ENCODE measurements at places on chromosomes 5 and 9. TPM values are rescaled to one million over a fixed set of nuclear protein-coding genes. Genes with fewer than 3 reads are reported as not detected.

Gene PRLR
- total RNA-seq: 0.88 TPM

- H3K4me3 ChIP-seq: no peak overlapping the region
- no peaks in the 10 kb centered on the region for H3K4me1 ChIP-seq
- no peaks in the 10 kb centered on the region for H3K27me3 ChIP-seq
Measured at GRCh38 chr5:149855366-149855765, 89.2 kb downstream of the PDE6A start.

Gene NUDT12
- total RNA-seq: 3.9 TPM

GRCh38 chr5:42894057-42894456 lies 82.4 kb upstream of the SELENOP start:
- no peak for DNase-seq
- no peak overlapping the region for H3K27ac ChIP-seq
- H3K4me1 ChIP-seq: no peaks in the 10 kb centered on the region
- H3K36me3 ChIP-seq: no peaks in the 10 kb centered on the region
- H3K4me3 ChIP-seq: no peak overlapping the region

GRCh38 chr9:121686930-121687541 lies 35.6 kb downstream of the DAB2IP start:
- no peak overlapping the region for H3K27ac ChIP-seq
- DNase-seq: peak; percentile 8
- no peaks in the 10 kb centered on the region for H3K27me3 ChIP-seq
- H3K36me3 ChIP-seq: no peaks in the 10 kb centered on the region
- no peak overlapping the region for H3K4me3 ChIP-seq

DNA sequence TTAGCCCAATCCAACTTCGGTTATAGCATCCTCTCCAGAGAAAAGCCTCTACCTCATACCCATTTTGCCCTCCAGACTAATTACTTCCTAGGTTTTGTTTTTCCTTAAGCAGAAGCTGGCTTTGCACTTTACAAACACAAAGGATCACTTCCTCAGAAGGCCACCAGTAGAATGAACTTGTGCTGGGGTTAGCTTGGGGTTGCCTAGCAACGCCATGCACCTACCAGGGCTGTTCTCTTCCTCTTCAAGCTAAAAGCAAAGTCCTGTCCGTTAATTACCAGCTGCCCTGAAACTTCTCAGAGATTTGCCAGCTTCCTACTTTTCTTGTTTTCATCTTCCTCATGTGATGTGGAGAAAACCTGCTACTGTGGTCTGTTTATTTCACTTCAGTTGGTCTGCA lies 132.0 kb upstream of the WWC1 start:
- no peaks in the 10 kb centered on the region for H3K36me3 ChIP-seq
- H3K4me1 ChIP-seq: no peaks in the 10 kb centered on the region
- H3K4me3 ChIP-seq: no peak overlapping the region
- no peak overlapping the region for H3K27ac ChIP-seq
- no peaks in the 10 kb centered on the region for H3K27me3 ChIP-seq
- no peak for DNase-seq

DNA sequence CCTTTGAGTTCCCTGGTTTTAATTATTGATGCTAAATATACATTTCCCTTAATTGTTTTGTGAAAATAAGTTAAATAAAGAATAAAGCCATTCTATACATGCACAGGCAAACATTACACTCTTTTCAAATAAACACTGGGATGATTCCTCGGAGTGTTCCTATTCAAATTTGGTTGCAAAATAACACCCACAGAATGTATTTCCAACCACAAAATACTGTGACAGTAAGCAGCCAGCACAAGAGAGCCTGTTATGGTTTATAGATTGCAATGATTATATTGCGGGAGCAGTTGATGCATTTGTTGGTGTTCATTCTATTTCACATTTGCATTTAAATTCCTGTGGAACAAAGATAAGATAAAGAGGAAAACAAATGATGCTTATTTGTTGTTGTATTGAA lies 632.6 kb upstream of the WWC1 start:
- H3K36me3 ChIP-seq: no peaks in the 10 kb centered on the region
- H3K4me3 ChIP-seq: no peak overlapping the region
- H3K4me1 ChIP-seq: no peaks in the 10 kb centered on the region
- DNase-seq: no peak
- no peak overlapping the region for H3K27ac ChIP-seq

DNA sequence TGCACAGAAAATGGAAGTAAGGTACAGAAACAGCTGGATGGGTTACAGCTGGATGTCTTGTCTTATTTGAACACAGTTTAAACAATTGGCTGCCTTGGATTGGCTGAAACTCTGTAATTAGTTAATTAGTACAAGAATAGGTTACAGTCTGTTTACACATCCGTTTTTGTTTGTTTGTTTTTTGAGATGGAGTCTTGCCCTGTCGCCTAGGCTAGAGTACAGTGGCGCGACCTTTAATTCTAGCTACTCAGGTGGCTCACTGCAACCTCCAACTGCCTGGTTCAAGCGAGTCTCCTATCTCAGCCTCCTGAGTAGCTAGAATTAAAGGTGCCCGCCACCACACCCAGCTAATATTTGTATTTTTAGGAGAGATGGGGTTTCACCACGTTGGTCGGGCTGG lies 368.7 kb upstream of the KLF4 start:
- H3K27ac ChIP-seq: no peak overlapping the region
- H3K27me3 ChIP-seq: no peaks in the 10 kb centered on the region
- no peak overlapping the region for H3K4me3 ChIP-seq
- no peaks in the 10 kb centered on the region for H3K4me1 ChIP-seq
- H3K36me3 ChIP-seq: no peaks in the 10 kb centered on the region

GRCh38 chr5:63050916-63051315 lies 472.3 kb downstream of the LRRC70 start:
- H3K27ac ChIP-seq: no peak overlapping the region
- no peak for DNase-seq
- H3K36me3 ChIP-seq: no peaks in the 10 kb centered on the region
- H3K27me3 ChIP-seq: no peaks in the 10 kb centered on the region
- H3K4me1 ChIP-seq: no peaks in the 10 kb centered on the region
- H3K4me3 ChIP-seq: no peak overlapping the region

- H3K27me3 ChIP-seq: no peaks in the 10 kb centered on the region
- no peaks in the 10 kb centered on the region for H3K4me1 ChIP-seq
- H3K27ac ChIP-seq: no peak overlapping the region
- H3K36me3 ChIP-seq: no peaks in the 10 kb centered on the region
- H3K4me3 ChIP-seq: no peak overlapping the region
Measured at GRCh38 chr5:149639737-149640136, 58.4 kb downstream of the ARHGEF37 start.

- H3K27ac ChIP-seq: no peak overlapping the region
- no peak overlapping the region for H3K4me3 ChIP-seq
- H3K27me3 ChIP-seq: no peaks in the 10 kb centered on the region
- H3K36me3 ChIP-seq: no peaks in the 10 kb centered on the region
- no peak for DNase-seq
Measured at GRCh38 chr9:73011956-73012355, 59.1 kb upstream of the ALDH1A1 start.

Gene DAPK1
- 94.7 TPM for total RNA-seq

DNA sequence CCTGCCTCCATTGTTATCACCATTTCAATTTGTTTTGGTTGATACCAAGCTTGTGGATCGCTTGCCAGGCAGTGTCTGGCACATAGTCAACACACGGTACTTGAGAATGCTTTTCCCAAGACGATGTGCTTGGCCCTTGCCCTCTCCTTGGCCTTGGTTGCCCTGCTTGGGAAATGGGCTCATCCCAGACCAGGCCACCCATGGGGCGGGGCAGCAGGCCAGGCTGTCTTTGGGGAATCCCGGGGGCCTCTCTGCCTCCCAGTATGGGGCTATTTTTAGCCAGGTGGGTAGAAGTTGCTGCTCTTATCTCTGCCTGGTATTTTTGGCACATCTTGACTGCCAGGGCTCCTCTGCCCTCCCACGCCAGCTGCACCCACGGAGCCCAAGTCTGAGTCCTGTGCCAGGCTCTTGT lies 49.9 kb downstream of the LMX1B start:
- no peak overlapping the region for H3K27ac ChIP-seq
- no peak for DNase-seq
- no peaks in the 10 kb centered on the region for H3K4me1 ChIP-seq
- H3K36me3 ChIP-seq: no peaks in the 10 kb centered on the region

Gene SAXO1
- not detected for total RNA-seq

DNA sequence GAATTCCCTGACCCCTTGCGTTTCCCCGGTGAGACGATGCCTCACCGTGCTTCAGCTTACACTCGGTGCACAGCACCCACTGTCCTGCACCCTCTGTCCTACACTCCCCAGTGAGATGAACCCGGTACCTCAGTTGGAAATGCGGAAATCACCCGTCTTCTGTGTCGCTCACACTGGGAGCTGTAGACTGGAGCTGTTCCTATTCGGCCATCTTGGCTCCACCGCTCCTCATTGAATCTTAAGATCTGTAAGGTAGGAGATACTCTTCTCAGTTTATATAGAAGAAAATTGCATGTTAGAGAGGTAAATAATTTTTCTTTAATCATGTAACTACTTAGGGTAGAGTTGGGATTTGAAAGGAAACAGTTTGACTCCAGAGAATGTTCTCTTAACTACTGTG lies 62.2 kb downstream of the DMRTA1 start:
- H3K27me3 ChIP-seq: no peaks in the 10 kb centered on the region
- H3K27ac ChIP-seq: no peak overlapping the region
- no peaks in the 10 kb centered on the region for H3K36me3 ChIP-seq

- no peak for DNase-seq
- H3K36me3 ChIP-seq: no peaks in the 10 kb centered on the region
Measured at GRCh38 chr5:36739751-36740221, 133.4 kb downstream of the SLC1A3 start.

DNA sequence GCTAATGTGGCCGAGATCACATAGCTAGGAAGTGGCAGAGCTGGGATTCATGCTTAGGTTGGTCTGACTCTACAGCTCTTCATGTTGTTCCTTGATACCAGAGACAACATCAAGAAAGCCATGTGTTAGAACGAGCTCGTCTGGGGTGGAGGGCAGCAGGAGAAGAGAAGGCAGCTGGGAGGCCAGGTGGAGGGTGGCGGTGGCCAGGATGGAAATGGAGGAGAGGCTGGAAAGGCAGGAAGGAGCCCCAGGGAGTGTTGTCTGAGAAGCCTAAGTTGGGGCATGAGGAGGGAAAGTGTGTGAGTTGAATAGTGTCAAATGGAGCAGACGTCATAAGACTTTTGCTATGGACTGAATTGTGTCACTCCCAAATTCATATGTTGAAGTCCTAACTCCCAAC lies 315.3 kb downstream of the GADD45G start:
- no peaks in the 10 kb centered on the region for H3K27me3 ChIP-seq
- H3K27ac ChIP-seq: no peak overlapping the region
- H3K4me1 ChIP-seq: no peaks in the 10 kb centered on the region
- H3K4me3 ChIP-seq: no peak overlapping the region

Gene MSMP
- 1.1 TPM for total RNA-seq

Gene SCGB3A2
- total RNA-seq: not detected

Gene TMEM174
- total RNA-seq: not detected

- DNase-seq: no peak
- no peak overlapping the region for H3K4me3 ChIP-seq
- H3K27ac ChIP-seq: peak overlapping the region; percentile 48
- H3K36me3 ChIP-seq: no peaks in the 10 kb centered on the region
- peaks cover 38% of the 10 kb centered on the region for H3K4me1 ChIP-seq
Measured at GRCh38 chr9:71895117-71895516, 15.9 kb downstream of the ABHD17B start.

Measured in GM12878 (cell line).